ENCODE measurements at places on chromosomes 6 and 20.

GRCh38 chr6:159099276-159099675, 54.5 kb upstream of the TAGAP start:
- no peak for DNase-seq

GRCh38 chr20:2544211-2544610, 7.8 kb downstream of the TMC2 start:
- DNase-seq = no peak

DNA sequence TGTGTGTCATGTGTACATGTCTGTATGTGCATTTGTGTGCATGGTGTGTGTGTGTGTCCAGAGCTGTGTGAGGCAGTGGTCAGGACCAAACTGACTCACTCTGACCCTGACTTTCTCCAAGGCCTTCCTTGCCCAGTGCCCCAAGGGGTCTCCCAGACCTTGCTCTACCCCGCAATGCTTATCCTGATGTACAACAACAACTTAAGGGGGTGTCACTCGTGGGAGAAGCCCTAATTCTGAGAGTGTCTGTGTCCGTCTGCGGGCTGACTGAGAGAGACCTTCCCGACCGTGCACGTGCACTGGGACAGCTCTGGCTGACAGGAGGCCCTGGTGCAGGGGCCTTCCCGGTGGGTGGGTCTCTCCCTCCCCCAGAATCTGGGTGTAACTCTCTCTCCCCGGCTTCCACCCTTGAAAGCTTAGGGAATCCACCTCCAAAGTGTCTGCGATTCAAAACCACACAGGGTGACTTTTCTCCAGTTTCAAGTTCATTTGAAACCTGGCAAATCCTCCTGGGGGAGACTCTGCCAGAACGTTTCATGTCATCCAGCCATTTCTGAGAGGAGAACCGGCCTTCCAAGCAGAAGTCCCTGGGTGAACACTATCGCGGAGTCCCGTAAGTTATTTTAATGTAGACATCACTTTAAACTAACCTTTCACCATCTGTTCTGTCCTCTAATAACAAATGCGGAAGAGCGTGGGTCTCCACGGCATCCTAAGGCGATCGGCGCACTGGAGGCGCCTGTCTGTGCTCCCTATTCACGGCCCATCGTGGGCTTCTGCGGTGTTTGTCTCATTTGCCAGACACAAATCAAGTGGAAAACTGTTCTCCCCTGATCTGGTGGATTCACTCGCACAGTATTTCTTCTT, 225.5 kb downstream of the TAF4 start:
- no peak for DNase-seq

DNA sequence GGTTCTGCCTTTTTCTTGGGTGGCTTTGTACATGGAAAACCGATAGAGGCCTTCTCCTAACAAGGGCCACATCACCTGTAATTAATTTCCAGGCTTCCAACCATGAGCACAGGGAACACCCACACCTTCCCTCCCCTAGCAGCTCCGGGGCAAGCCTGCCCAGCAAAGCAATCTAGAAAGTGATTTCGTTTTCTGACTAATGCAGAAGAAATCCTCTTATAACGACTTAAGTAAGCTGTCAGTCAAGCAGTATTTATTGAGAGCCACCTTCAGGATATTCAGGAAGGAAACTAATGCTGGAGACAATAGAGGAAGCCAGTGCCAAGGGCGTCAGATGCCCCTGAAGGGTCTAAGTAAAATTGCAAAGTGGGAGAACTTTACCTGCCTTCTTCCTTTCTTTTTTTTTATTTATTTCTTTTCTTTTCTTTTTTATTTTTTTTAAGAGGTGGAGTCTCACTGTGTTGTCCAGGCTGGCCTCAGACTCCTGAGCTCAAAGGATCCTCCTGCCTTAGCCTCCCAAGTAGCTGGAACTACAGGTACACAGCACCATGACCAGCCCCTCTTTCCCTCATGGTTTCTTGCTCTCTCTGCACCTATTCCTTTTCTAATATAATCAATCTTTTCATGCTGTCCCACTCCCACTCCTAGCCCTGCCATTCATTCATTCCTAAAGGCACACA, 67.5 kb upstream of the MBOAT1 start:
- DNase-seq = no peak

DNA sequence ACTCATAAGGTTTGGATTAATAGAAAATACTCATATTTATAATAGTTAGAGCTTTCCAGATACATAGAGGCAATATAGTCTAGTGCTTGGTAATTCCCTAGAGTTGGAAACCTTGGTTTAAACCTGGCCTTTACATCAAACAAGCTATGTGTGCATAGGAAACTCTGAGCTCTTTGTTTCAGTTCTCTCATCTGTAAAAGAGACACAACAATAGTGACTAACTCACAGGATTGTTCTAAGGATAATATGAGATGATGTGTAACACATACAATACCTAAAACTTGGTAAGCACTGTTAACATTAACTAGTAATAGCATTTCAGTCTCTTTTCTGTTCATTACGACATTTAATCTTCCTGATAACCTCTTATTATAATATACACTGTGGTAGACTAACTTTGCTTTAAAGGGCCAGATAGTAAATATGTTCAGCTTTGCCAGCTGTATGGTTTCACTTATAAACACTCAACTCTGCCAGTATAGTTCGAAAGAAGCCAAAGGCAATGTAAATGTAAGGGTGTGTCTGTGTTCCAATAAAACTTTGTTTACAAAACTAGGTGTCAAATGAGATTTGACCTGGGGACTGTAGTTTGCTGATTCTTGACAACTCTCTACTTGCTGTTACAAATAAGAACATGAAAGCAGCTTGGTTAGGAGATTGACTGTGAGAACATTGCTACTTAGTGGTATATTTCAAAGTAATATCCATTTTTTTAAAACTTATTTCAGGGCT, 370.6 kb upstream of the FLRT3 start:
- DNase-seq = no peak

DNA sequence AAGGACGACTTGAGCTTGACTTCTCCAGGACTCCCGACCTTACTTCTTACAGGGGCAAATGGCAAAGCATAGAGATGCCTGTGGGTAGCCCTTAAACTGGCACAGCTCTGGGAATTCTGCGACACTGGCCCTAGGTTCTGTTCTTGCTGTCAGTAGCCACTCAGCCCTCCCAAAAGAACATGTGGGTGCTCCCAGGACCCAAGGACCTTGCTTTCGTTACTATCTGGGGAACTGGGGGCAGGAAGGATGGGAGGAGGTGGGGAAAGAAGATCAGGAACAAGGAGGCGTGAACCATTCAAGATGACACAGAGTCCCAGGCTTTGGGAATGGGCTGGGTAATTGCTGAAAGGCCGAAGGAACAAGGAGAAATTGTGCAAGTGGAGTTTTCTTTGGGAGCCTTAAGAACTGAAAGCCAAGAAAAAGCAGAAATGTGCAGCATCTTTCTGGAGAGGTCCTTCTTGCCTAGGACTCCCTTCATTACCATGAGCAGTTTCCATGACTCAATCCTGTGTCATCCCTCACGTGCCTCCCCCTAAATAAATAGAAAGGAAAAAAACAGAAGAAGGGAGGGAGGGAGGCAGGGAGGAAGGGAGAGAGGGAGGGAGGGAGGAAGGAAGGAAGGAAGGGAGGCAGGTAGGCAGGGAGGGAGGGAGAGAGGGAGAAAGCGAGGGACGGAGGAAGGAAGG, 284.6 kb upstream of the FOXQ1 start:
- no peak for DNase-seq

GRCh38 chr6:157216570-157216969, 106.7 kb downstream of the TMEM242 start:
- DNase-seq = no peak

- DNase-seq = no peak
These were observed 138.1 kb downstream of the ATXN1 start for GRCh38 chr6:16623029-16623653.

- DNase-seq = no peak
These were observed 3.2 kb downstream of the SESN1 start for GRCh38 chr6:109091314-109092024.

DNA sequence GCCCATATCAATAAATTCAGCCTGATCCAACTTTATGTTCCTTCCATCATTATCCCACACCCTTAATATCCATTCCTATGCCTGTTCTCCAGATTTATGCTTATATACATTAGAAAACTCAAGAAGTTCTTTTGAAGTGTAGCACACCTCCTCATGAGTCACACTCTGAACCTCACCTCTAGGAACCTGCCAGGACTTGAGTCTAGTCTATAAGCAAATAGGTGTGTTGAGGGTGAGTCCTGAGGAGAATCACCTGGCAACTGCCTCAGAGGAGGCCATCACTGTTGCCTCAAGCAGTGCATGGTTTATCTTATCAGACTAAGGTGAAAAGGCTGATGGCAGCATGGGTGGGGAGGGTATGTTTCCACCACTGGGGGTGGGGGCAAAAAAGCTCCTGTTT, 496.7 kb downstream of the C6orf118 start:
- DNase-seq = no peak

DNA sequence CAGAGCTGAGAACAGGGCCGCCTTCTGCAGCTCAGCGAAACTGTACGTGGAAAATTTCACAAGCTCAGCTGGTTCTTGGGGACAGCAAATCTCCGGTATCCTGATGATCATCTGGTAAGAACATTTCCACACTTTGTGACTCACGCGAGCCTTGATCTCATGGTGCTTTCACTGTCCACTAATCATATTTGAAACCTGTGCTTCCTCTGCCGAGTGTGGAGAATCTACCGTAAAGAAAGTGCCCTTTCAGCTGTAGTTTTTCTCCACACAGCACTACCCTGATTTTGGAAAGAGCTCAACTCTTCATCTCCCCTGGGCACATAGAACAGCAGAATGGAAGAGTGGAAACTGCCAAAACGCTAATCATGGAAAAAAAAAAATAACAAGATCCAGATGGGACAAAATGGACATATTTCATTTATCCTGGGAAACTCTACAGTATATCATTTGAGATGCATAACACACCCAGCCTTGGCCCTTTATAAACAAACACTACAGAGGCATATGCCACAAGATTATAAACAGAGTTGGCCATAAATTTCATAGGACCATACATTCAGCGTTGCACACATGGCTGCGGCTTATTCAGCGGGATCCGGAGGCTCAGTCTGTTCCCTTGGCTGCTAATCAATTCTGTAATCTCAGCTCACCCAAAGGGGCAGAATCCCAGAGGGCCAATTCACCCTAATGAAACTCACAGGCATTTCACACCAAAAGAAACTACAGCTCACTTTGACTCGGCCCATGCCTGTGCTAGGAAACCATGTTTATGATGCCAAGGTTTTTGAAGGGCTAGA, 434.5 kb downstream of the HDGFL1 start:
- DNase-seq = no peak

- no peak for DNase-seq
These were observed 69.2 kb upstream of the ESR1 start for GRCh38 chr6:151738267-151738666.

- no peak for DNase-seq
These were observed 7.8 kb downstream of the UBE3D start for GRCh38 chr6:83057705-83058321.

DNA sequence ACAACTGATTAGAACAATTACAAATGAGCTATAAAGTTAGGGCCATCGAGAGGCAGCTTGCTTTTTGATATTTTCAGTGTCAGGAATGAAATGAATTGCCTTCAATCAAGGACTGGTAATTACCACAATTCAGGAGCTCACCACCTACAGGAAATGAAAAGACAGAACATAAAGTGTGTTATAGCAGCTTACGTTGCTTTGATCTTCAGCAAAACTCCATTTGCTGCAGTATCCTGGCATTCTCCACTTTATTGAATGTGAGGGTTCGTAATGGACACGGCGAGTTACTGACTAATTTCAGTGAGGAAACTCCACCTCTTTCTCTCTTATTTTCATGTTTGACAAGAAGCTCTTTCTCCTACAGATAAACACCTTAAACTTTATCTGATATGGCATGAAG, 440.0 kb upstream of the HSF2 start:
- DNase-seq = no peak

GRCh38 chr6:166442131-166442685, 59.5 kb upstream of the MPC1 start:
- no peak for DNase-seq

DNA sequence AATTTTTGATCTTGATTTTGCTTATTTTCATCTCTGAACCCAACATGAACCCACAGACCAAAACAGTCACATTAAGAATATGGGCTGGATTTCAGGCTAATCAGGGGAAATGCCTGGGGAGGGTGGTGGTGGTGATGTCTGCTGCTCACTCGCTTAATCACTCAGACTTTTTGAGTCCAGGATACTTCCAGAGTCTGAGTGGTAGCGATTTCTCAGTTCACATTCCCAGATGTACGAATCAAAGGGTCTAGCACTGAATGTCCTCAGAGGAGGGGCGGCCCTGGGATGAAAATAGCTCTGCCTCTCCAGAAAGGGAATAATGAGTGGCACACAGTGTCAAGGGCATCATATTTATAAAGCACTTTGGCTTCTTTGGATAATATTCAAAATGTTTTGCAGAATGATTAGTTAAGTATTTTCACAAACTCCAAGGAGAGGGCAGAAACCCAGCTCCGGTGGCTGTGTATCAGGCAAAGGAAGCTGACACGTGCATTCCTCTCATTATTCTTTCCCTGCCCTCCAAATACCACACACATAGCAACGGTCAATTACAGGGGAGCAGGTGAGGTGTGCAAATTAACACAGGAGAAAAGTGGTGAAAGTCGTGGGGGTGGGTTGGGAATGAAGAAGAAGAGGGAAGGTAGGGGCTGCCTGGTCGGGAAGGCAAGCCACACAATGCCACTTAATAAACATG, 345.2 kb upstream of the RSPO3 start:
- no peak for DNase-seq

DNA sequence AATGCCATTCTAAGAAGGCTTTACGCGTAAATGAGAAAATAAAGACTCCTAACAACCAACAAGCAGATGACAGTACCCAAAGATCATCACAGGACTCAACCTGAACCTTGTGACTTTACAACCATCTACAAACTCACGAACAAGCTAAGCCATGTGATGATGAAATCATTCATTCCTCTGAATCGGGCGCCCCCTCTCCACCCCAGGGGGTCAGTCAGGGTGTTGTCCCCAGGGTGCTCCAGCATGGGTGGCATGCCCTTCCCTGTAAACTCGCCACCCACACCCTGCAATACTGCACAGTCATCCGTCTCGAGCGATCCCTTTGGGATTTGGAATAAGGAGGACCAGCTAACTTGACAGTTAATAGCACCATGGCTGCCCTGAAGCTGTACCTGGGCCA, 12.6 kb downstream of the SERPINB6 start:
- DNase-seq = no peak

GRCh38 chr6:158083455-158084325, 84.4 kb downstream of the SERAC1 start:
- DNase-seq = no peak

DNA sequence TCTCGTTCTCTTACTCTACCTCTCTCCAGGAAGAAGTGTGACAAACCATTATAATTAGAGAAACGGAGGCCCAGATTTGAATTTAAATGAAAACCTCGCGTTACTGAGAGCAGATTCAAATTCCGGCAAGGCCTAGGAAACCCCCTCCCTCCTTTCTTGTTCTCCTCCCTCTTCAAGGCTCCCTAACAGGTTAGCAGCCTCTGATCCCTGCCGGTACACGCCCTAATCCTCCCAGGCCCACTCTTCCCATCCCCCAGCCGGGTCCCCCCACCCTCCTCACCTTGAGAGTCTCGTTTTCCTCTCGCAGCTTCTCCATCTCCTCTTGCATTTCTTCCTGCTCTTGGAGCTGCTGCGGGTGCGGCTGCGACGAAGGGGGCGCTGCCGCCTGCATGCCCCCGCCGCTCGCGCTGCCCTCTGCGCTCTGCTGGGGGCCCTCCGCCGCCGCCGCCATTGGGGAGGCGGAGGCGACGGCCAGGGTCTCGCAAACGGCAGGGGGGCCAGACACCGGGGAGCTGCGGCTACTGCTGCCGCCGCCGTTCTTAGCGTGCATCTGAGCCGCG, 3.8 kb downstream of the MTCL3 start:
- DNase-seq = peak; percentile 26

Data from stimulated activated CD4-positive, alpha-beta T cell treated with anti-CD3 and anti-CD28 coated beads, Interleukin-12 subunit alpha, Interleukin-12 subunit beta, amount 100 ng/mL, for 4 hours (primary cell).